ENCODE measurements at places on chromosomes 13 and 19.
A peak's percentile ranks its signal among the peaks of the same experiment; 100 is the strongest.

DNA sequence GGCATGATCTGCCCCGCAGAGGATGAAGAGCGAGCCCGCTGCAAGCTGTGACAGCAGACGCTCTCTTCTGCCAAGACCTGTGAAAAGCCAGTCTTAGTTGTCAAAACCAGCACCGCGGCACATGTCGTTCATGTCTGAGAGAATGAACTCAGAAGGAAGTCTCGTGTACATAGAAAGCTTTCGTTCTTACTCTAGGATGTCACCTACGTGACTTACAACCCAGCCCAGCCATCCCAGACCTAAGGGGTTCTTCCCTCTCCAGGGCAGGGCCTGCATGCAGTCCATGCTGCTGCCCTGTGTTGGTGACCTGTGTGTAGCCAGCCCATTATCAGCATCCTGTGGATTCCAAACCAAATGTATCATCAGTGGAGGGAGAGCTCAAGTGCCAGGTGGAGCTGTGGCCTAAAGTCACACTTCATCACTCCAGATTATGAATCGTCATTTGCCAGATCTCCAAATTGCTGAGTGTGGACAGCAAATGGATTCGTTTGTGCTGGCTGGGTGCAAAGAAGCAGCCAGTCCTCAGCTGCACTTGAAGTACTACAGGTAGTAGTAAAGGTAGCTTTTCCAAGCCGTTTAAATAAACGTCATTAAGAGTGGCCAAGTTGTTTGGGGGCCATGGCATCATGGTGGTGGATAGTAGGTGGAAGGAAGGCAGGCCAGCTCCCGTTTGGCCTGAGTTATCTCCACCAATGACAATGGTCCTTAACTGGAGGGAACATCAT, 73.9 kb upstream of the GPR183 start:
- DNase-seq, result no peak

GRCh38 chr13:72293206-72293605, 426.2 kb upstream of the DACH1 start:
- DNase-seq, result no peak

GRCh38 chr13:50153401-50153800, 138.2 kb downstream of the KCNRG start:
- no peak for DNase-seq

DNA sequence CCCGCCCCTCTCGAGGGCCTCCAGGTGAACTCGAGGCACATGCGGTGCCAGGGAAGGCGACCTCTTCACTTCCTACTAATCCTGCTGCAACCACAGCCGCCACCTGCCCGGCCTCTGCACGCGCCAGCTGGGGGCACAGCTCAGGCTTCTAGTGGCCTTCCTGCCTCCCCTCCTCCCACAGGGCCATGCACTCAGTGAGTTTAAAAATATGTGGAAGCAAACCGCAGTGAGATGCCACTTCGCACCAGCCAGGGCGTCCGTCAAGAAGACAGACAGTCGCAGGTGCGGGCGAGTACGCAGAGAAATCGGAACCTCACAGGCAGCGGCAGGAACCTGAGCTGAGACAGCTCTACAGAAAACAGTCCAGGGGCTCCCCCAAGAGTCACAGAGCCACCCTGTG, 10.4 kb downstream of the LMNB2 start:
- no peak for DNase-seq

GRCh38 chr13:75749407-75749806, 113.3 kb downstream of the LMO7 start:
- peak; percentile 45 for DNase-seq

GRCh38 chr19:46186101-46186716, 38.2 kb downstream of the IGFL2 start:
- no peak for DNase-seq

- no peak for DNase-seq
These were observed 17.1 kb upstream of the CLC start for GRCh38 chr19:39754971-39755370.

GRCh38 chr19:44700547-44700946, 1.6 kb downstream of the CEACAM16 start:
- no peak for DNase-seq

DNA sequence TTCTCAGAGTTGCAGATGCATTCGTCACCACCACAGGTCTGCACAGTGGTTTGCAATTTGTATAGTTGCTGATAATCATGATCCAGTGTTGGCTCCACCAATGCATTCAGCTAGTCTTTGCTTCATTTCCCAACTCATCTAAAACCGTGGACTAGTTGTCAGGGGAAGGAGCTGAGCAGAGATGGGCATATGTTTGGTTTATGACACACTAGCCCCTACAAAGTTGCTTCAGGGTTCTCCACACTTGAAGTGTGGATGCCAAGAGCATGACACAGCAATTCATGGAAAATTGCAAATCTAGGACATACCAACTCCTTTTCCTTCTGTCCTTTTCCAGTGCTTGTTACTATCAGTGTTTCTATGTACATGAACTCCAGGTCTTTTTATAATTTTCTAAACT, 168.0 kb downstream of the TNFSF13B start:
- peak; percentile 59 for DNase-seq

- DNase-seq, result no peak
These were observed 13.0 kb downstream of the NMRK2 start for GRCh38 chr19:3945838-3946237.

DNA sequence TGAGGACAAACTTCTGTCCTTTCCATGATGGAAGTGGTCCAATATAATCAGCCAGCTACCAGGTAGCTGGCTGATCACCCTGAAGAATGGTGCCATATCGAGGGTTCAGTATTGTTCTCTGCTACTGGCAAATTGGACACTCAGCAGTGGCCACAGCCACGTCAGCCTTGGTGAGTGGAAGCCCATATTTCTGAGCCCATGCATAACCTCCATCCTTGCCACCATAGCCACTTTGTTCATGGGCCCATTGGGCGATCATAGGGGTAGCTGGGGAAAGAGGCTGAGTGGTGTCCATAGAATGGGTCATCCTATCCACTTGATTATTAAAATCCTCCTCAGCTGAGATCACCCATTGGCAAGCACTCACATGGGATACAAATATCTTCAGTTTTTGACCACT, 565.8 kb downstream of the IRS2 start:
- no peak for DNase-seq

- DNase-seq, result no peak
These were observed 4.5 kb downstream of the KCNN4 start for GRCh38 chr19:43776286-43776685.

DNA sequence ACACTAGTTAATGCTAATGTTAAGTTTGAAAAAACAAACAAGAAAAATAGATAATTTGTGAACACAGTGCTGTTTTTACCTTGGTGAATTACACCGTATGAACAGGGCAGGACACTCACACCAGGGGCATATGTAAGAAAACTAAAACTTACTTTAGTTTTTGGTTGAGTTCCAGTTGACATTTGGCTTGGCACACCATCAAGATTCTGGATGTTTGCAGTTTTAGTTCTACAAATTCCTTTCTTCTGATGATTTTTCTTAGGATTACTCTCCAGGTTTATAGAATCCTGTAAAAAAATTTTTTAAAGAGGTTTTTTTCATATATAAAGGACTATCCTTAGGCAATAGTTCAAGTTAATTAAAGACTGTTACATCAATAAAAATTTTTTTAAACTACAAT, 238.5 kb upstream of the STARD13 start:
- peak; percentile 95 for DNase-seq

- DNase-seq, result no peak
These were observed 5.8 kb upstream of the PROZ start for GRCh38 chr13:113152691-113152983.

- DNase-seq, result no peak
These were observed 21.7 kb downstream of the LILRB4 start for GRCh38 chr19:54684527-54684926.

DNA sequence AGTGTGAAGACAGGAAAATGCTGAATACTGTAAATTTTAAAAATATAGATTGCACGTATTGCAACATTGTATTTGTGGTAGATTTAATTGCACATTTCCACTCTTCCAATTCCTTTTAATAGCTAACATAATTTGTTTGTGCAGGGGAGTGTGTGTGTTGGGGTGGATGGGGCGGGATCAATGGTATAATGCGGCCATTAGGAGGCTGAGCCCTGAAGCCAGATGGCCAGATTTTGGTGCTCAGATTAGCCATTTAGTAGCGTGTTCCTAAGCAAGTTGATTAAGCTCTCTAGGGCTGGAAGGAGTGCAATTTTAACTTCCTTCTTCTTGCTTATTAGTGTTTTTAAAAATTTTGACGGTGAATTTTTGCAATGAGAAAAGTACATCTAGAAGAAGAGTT, 5.8 kb downstream of the OXGR1 start:
- no peak for DNase-seq

DNA sequence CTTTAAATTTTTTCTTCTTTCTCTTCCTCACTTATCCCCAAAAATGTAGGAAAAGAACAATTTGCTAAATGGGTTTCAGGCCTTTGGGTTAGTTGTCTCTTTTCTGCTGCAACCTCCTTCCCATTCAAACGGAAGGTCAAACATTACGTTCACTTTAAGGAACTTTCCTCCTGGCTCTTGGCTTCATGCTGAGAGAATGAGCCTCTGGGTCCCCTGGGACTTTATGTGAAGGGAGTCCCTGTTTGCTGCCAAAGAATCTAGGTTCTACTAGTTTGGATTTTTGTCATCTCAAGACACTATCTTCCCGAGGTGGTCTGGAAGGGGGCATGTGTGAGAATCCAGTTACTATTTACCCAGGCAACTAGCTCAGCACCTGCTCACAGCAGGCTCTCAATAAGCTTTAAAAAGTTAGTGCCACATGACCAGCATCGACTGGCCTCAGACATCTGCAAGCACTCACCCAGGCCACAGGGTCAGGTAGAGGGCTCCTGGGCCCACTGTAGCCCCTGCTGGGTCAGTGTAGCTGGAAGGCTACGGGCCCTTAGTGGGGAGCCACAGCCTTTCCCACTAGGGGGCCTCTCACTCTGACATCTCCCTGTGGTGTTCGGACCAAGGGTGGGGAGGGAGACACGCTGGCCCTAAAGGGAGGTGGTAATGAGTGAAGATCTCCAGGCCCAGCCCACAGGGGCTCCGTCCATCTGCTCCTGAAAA, 40.5 kb downstream of the FAM124A start:
- DNase-seq, result no peak

DNA sequence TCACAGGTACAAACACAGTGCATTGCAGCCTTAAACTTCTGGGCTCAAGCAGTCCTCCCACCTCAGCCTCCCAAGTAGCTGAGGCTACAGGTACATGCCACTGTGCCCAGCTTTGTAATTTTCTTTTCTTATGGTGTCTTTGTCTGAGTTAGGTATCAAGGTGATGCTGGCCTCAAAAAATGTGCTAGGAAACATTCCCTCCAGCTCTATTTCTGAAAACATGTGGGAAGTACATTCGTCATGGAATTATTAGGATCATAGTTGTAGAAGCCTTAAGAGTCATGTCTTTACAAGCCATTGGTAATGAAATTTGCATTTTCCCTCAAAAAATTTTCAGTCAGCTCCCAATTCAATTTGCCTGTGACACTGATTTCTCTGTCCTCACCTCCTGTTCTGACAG, 231.6 kb downstream of the DCT start:
- DNase-seq, result no peak

DNA sequence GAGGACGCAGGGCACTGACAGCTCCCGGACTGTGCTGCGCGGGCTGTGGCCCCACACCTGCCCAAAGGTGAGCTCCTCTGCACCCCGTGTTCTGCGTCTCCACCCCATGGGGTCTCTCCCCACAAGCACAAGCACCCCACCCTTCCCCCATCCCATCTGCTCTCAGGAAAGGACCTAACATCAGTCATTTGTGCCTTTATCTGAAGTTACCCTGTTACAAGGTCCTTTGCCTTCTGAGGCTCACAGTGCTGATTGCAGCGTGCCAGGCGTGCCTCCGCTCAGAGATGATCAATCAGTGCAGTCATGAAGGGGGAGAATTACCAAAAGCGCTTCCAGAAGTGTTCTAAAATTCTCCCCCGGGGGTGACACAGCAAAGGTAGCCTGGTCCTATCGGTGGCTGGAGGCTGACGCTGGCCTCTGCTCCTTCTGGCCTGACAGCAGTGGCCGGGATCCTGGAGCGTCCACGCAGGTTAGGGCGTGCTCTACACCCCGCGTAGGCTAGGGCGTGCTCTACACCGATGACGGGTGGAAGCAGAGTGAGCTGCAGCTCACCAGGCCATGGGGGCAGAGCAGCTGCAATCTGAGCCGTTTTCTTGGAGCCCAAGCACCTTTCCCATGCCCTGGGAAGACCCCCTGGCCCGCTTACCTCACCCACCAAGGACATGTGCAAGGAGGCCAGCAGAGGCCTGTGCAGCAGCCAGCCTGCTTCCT, 84.7 kb upstream of the TM9SF2 start:
- no peak for DNase-seq

DNA sequence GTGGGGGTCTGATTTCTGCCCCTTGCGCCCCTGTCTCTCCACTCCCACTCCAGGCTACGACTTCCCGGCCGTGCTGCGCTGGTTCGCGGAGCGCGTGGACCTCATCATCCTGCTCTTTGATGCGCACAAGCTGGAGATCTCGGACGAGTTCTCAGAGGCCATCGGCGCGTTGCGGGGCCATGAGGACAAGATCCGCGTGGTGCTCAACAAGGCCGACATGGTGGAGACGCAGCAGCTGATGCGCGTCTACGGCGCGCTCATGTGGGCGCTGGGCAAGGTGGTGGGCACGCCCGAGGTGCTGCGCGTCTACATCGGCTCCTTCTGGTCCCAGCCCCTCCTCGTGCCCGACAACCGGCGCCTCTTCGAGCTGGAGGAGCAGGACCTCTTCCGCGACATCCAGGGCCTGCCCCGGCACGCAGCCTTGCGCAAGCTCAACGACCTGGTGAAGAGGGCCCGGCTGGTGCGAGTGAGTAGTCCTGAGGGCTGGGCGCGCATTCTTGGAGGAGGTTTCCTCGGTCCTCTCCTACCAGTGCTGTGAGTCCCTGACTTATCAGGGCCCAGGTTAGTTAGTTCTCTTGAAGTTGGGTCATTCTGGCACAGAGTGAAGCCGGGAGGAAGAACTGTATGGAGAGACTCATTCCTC, 12.7 kb downstream of the EHD2 start:
- DNase-seq, result no peak

DNA sequence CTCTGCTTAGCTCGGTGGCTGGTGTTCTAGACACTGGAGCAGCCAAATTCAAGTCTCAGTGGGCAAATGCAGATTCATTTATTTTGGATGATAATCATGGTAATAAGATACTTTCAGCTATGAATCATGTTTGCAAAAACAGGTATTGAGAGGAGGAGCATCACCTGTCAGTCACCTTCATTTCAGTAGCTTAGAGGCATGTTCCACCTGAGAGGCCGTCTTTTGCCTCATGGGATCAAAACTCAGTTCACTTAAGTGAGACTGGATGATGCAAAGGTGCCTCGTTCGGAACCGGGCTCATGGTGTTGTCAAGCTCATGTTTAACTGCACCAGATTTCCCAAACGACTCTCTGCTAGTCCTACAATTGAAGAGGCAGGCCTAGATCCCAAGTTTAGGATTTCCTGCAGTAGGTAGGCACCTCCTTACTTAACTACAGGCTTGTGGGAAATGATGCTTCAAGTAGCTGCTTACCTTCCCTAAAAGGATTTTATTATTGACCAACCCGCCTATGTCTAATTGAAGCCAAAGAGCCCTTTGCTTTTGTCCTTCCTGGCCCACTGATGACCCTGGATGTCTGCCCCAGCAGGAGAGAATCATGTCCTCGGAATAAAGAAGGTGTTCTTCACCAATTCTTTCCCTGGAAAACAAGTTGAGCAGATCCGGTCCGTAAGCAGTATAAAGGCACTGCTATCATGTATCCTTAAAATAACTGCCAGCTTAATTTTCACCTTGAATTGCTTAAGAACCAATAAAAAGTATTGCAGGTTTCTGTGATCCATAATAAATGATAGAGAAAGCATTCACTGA, 60.0 kb downstream of the ZAR1L start:
- DNase-seq, result no peak

- peak; percentile 49 for DNase-seq
These were observed 27.4 kb upstream of the DCLK1 start for GRCh38 chr13:36158611-36159010.
